ENCODE measurements at places on chromosomes 1 and 21. TPM values are rescaled to one million over a fixed set of nuclear protein-coding genes. Genes with fewer than 3 reads are reported as not detected.

GRCh38 chr1:218946147-218946546 is 227.5 kb upstream of the LYPLAL1 start:
- no peaks in the 10 kb centered on the region for H3K36me3 ChIP-seq
- no peaks in the 10 kb centered on the region for H3K27me3 ChIP-seq
- no peak overlapping the region for H3K4me3 ChIP-seq
- DNase-seq = no peak
- H3K27ac ChIP-seq = no peak overlapping the region
- no peaks in the 10 kb centered on the region for H3K4me1 ChIP-seq

- H3K4me3 ChIP-seq = peak overlapping the region; percentile 20
- H3K27ac ChIP-seq = no peak overlapping the region
- H3K27me3 ChIP-seq = peaks cover 27% of the 10 kb centered on the region
- H3K4me1 ChIP-seq = peaks cover 36% of the 10 kb centered on the region
Measured at GRCh38 chr1:228460821-228461220, 26.4 kb upstream of the RNF187 start.

Gene OSCP1
- 2.4 TPM for total RNA-seq

- no peak for DNase-seq
- peak overlapping the region; percentile 96 for H3K4me3 ChIP-seq
- peaks cover 3% of the 10 kb centered on the region for H3K36me3 ChIP-seq
- H3K4me1 ChIP-seq = peaks cover 14% of the 10 kb centered on the region
Measured at GRCh38 chr1:214603819-214604252, 841 bp downstream of the CENPF start.

GRCh38 chr1:19387045-19387467 is 74.9 kb downstream of the SLC66A1 start:
- no peaks in the 10 kb centered on the region for H3K27me3 ChIP-seq
- DNase-seq = no peak
- peaks cover 41% of the 10 kb centered on the region for H3K4me1 ChIP-seq
- H3K27ac ChIP-seq = no peak overlapping the region
- no peak overlapping the region for H3K4me3 ChIP-seq

- no peaks in the 10 kb centered on the region for H3K36me3 ChIP-seq
- peaks cover 22% of the 10 kb centered on the region for H3K4me1 ChIP-seq
- no peak overlapping the region for H3K4me3 ChIP-seq
Measured at GRCh38 chr1:204288021-204288588, 71.6 kb downstream of the PLEKHA6 start.

DNA sequence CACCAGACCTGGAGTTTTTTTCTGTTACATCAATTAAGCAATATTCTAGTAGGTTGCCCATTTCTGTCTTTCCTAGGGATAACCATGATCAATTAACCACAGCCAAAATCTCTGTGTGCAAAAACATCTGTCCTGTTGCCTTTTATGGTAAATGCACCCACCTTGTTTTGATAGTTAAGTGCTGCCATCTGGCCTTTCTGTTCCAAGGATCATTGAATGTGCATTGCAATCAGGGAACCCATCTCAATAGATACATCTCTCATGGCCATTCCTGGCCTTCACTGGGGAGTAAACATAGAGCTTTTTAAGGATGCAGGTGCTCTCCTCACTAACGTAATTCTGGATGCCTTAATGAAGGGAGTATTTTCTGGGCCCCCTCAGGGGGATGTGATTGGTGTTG is 111.8 kb upstream of the KIAA1614 start:
- H3K4me1 ChIP-seq = peaks cover 11% of the 10 kb centered on the region
- no peak for DNase-seq
- peaks cover 6% of the 10 kb centered on the region for H3K36me3 ChIP-seq
- H3K27me3 ChIP-seq = no peaks in the 10 kb centered on the region

Gene TNFRSF9
- total RNA-seq = 149 TPM

Gene TSACC
- not detected for total RNA-seq

DNA sequence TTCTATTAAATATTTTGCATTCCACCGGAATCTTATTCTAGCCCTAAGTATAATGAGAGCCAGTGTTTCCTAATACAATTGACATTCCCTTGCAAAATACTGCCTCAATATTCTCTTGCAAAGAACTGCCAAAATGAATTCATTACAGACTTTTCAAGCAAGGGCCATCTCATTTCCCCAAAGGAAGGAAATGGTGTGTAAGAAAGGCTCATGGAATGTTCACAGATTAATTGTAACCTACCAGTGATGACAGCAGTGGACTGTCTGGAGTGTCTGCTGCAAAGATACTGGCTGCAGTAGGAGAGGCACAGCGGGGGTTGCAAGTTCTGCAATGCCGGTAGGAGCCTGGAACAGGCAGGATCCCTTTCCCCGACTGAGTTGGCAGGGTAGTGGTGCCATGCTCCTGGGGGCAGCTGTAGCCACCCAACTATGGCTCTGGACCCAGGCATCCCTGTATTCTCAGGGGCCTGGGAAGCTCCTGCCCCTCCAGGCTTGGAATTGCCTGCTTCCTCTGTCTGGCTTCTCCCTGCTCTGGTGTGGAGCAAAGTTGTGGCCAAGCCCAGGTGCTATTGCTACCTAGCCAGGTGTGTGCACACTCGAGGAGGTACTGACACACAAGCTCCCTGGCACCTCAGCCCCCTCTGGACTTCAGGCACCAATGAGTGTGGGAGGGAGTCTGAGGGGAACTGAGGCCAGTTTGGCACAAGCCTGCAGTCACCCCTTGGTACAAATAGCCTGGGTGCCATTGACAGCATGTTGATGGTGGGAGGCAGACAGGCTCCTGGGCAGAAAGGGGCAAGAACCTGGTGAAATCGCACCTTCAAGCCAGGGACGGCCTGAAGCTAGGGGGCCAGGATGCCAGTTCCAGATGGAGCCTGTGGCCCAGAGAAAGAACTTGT is 1371.0 kb downstream of the KCNT2 start:
- no peaks in the 10 kb centered on the region for H3K27me3 ChIP-seq
- no peak overlapping the region for H3K27ac ChIP-seq
- H3K36me3 ChIP-seq = no peaks in the 10 kb centered on the region
- no peak for DNase-seq

DNA sequence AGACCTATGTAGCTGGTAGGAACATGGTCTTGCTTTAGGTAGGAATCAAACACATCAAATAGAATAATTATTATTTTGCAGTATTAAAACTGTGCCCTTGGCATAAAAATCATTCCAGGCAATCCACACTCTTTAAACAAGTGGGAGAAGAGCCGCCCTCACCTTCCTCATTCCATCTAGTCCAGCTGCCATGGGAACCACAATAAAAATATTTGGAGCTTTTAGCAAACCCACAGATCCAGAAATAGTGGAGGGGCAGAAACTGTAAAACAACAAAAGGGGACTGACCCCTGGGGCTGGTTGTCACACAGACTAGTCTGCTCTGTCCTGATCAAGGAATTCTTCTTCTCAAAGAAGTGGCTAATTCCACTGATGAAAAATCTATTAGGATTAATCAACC is 61.6 kb downstream of the PTPRC start:
- no peak overlapping the region for H3K4me3 ChIP-seq
- H3K36me3 ChIP-seq = peaks cover 79% of the 10 kb centered on the region
- peaks cover 82% of the 10 kb centered on the region for H3K4me1 ChIP-seq
- no peak for DNase-seq

DNA sequence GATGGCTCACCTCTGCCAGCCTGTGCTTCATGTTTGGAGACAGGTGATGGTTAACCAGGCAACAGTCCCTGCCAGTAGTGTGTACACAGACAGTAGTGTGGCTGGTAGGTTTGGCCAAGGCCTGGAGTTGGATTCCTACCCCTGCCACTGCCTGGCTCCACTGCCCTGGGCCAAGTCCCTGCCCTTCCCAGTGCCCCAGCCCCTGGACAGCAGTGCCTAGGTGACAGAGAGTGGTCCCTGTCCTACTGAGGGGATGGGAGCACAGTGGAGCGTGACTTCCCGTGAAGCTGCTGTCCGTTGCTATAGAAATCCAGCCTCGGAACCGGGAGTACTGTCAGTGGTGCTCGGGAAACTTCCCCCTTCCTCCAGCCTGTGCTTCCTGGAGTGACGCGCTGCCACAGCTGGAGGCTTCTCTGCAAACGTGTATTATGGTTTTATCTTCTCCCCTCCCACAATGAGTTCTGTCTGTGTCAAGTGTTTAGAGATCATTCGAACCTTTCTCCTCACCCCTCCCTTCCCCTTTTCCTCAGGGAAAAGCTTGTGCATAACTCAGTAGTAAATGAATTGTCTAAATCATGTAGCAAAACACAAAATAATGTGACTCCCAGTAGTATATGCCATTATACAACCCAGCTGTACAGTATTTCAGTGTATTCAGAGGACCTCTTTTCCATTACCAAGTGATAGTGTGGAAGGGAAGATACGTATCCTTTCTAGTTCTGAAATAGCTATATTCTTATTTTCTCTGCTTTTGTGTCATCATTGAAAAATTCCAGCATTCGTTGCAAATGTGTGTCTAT is 73.4 kb downstream of the GALNT2 start:
- no peaks in the 10 kb centered on the region for H3K27me3 ChIP-seq
- no peak overlapping the region for H3K4me3 ChIP-seq
- no peak overlapping the region for H3K27ac ChIP-seq
- no peak for DNase-seq

Gene SH2D2A
- total RNA-seq = 186 TPM

- no peaks in the 10 kb centered on the region for H3K27me3 ChIP-seq
- no peak overlapping the region for H3K27ac ChIP-seq
- H3K4me3 ChIP-seq = no peak overlapping the region
- no peak for DNase-seq
- H3K36me3 ChIP-seq = peaks cover 2% of the 10 kb centered on the region
Measured at GRCh38 chr1:109198745-109199144, 15.0 kb upstream of the SARS1 start.

DNA sequence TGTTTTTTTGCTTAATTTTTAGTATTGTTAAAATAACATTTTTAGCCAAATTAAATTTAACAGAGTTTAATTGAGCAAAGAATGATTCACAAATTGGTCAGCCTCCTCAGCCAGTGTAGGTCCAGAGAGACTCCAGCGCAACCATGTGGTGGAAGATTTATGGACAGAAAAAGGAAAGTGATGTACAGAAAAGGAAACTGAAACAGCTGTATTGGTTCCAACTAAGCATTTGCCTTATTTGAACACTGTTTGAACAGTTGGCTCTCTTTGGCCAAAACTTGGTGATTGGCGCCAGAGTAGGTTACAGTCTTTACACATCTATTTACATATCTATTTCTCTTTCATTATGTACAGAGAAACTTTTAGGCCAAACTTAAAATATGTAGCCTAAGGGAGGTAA is 19.4 kb downstream of the RPS6KC1 start:
- H3K4me1 ChIP-seq = peaks cover 14% of the 10 kb centered on the region
- peaks cover 6% of the 10 kb centered on the region for H3K36me3 ChIP-seq
- no peak overlapping the region for H3K4me3 ChIP-seq
- H3K27ac ChIP-seq = no peak overlapping the region
- peak; percentile 30 for DNase-seq

- no peak overlapping the region for H3K4me3 ChIP-seq
- no peaks in the 10 kb centered on the region for H3K27me3 ChIP-seq
- DNase-seq = no peak
- H3K27ac ChIP-seq = no peak overlapping the region
Measured at GRCh38 chr1:198465201-198466144, 75.0 kb downstream of the ATP6V1G3 start.

DNA sequence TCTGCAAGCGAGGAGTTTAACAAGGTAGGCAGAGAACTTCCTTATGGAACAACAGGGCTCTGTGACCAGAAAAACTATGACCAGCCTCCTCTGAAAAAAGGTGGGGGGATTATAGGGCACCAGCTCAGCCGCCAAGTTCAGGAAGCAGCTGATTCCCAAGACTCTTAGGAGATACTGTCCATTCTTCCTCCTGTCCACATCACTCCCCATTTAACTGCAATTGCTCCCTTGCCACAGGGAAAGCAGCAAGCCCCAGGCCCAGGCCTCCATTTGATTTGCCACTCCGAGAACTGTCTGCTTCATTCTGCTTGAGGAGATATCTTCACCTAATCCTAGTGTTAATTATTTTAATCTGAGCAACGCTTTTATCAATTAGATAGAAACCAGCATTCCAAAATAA is 254.3 kb downstream of the ZNF648 start:
- H3K36me3 ChIP-seq = no peaks in the 10 kb centered on the region
- H3K27me3 ChIP-seq = peaks cover 22% of the 10 kb centered on the region
- H3K27ac ChIP-seq = no peak overlapping the region
- no peak overlapping the region for H3K4me3 ChIP-seq
- H3K4me1 ChIP-seq = peaks cover 2% of the 10 kb centered on the region

GRCh38 chr1:201543871-201544642 is 5.1 kb downstream of the NAV1 start:
- H3K4me1 ChIP-seq = peaks cover 5% of the 10 kb centered on the region
- H3K4me3 ChIP-seq = no peak overlapping the region
- no peak overlapping the region for H3K27ac ChIP-seq
- H3K36me3 ChIP-seq = peaks cover 2% of the 10 kb centered on the region
- DNase-seq = no peak

DNA sequence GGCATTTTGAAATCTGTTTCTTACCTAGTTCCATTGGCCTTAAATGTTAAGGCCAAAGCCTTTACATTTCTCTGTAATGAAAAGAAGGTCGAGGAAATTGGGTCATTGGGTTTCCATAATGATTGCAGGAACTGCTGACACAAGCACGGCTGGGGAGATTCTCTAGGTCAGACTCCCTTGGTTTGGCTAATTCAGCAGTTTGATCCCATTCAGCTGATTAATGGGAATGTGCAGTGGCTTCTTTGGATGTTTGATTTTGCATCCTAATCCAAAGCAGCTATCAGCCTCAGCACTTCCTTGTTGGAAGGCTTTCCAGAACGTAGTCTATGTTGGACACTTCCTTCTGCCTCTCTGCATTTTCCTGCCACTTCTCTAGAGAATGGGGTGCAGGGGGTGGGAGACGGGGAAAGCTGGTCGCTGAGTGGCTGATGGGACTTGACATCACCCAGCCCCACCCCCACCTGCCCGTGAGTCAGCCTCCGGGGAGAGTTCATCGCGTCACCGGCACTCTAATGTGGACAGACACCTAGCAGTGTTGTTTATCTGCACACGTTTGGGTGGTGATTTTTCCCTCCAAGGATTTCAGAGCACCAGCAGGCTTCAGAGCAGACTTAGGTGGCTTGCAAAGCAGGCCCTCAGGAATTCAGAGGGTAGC is 5.4 kb downstream of the PSEN2 start:
- H3K27ac ChIP-seq = no peak overlapping the region
- peaks cover 5% of the 10 kb centered on the region for H3K27me3 ChIP-seq
- no peak for DNase-seq
- H3K4me3 ChIP-seq = no peak overlapping the region
- no peaks in the 10 kb centered on the region for H3K36me3 ChIP-seq

- H3K27me3 ChIP-seq = peaks cover 3% of the 10 kb centered on the region
- no peak for DNase-seq
- H3K4me3 ChIP-seq = no peak overlapping the region
- no peaks in the 10 kb centered on the region for H3K4me1 ChIP-seq
Measured at GRCh38 chr1:220962031-220962751, 82.9 kb downstream of the HLX start.

- DNase-seq = no peak
- H3K27me3 ChIP-seq = no peaks in the 10 kb centered on the region
- H3K36me3 ChIP-seq = no peaks in the 10 kb centered on the region
- no peaks in the 10 kb centered on the region for H3K4me1 ChIP-seq
- H3K4me3 ChIP-seq = no peak overlapping the region
- no peak overlapping the region for H3K27ac ChIP-seq
Measured at GRCh38 chr1:40618108-40618507, 47.4 kb downstream of the RIMS3 start.
